ENCODE measurements at places on chromosomes 16 and 17.
A peak's percentile ranks its signal among the peaks of the same experiment; 100 is the strongest.

GRCh38 chr17:8153957-8154607 is 1.9 kb upstream of the PER1 start:
- peak; percentile 54 for DNase-seq

DNA sequence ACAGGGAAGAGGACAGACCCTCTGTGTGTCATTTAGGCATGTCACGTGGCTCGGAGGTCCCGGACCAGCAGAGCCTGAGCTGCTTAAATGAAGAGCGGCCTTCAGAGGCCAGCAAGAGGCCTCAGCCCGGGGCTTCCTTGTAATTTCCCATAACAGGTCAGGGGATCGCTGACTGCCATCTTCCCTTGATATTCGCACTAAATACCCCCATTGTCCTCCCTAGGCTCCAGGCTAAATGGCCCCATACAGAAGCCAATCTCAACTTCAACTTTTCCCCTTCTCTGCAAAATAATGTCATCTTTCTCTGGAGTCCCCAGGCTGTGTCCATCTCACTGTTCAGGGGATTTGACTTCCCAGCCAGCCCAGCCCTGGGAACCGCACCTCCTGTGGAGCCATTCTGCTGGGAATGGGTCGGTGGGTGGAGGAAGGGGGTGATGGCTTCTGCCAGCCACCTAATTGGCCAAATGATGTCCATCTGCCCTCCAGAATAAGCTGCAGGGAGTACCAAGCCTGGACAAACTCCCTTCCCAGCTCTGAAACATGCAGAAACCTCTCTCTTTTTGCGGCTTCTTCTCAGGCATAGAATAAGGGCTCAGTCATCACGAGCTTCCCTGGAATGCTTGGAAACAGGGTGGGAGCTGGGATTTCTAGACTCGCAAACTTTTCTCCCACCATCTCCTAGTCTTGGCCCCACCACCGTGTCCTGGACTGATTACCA is 129.9 kb downstream of the SDK2 start:
- DNase-seq, result no peak

- DNase-seq, result peak; percentile 28
Measured at GRCh38 chr16:66751053-66751302, 431 bp downstream of the DYNC1LI2 start.

DNA sequence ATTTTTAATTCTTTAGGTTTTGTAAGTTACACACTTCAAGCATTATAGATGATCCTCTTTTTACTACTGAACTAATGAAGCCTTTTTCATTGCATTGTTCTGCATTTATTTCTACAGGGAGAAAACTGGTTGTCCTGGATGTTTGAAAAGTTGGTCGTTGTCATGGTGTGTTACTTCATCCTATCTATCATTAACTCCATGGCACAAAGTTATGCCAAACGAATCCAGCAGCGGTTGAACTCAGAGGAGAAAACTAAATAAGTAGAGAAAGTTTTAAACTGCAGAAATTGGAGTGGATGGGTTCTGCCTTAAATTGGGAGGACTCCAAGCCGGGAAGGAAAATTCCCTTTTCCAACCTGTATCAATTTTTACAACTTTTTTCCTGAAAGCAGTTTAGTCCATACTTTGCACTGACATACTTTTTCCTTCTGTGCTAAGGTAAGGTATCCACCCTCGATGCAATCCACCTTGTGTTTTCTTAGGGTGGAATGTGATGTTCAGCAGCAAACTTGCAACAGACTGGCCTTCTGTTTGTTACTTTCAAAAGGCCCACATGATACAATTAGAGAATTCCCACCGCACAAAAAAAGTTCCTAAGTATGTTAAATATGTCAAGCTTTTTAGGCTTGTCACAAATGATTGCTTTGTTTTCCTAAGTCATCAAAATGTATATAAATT is 53.0 kb downstream of the TUBD1 start:
- no peak for DNase-seq

DNA sequence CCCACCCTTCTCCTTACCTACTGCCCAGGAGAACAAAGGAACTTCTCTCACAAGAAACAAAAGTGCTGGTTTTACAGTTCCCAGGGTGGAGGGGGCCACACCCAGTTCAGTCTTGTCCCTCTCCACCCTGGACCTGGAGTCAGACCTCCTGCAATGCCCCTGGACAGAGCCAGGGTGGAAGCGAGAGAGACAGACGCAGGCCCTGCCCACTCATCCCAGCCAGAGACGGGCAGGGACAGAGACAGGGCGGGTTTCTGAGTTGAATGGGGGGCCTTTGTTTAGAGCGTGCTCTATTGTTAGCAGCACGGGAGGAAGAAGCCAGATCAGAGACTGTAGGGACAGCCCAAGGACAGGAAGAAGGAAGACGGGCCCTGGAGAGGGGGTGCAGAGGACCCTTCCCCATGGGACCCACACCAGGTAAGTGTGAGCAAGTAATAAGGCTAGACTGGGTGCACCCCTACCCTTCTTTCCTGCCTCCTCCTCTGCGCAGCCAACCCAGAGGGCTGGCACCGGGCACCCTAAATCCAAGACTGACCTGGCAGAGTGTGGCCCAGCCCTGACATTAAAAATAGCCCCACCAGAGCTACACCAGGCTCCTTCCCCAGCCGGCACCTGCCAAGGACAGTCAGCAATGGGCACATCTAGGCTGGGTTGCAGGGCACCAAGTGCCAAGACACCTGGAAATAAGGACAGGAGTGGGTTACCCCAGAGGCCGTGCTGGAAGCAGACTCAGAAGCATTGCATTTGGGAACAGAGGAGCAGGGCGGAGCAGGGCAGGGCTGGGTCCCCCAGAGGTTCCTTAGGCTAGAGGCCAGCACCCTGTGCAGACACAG is 10.9 kb downstream of the JUP start:
- no peak for DNase-seq

GRCh38 chr17:75749545-75750389 is 15.2 kb downstream of the GALK1 start:
- DNase-seq, result peak; percentile 79

- no peak for DNase-seq
Measured at GRCh38 chr17:36730857-36731490, 129.6 kb downstream of the MRM1 start.

DNA sequence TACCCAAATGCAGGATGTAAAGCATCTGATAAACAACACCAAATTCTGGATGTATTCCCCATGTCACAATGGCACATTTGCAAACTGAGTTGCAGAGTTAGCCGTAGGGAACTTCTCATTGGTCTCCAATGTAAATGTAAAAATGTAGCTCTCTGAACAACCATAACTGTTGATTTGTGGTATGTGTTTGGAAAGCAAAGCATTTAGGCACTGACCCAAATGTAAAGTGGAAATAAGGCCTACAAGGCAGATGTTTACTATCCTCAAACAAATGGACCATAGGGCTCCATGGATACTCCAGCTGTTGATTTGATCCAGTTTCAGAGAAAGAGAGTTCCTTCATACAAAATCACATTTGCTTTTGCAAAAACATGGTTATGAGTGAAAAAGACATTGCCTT is 223.0 kb upstream of the ELAC2 start:
- DNase-seq, result no peak

DNA sequence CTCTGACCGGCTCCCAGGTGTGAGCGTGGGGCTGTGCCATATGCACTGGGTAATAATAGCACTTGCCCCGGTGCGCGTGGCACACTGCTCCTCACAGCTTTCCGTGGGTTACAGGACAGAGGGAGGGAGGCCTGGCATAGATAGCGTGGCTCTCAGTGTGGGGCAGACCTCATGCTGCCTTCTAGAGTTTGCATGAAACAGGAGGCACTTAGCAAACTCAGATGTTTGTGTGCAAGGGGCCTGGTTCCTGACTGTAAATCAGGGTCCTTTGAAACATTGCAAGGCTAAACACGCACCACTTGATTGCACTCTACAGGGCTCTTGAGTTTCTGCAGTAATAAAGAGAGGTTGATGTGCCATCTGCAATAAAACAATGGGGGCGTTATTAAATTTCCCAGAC is 101.7 kb downstream of the RPTOR start:
- DNase-seq, result no peak

DNA sequence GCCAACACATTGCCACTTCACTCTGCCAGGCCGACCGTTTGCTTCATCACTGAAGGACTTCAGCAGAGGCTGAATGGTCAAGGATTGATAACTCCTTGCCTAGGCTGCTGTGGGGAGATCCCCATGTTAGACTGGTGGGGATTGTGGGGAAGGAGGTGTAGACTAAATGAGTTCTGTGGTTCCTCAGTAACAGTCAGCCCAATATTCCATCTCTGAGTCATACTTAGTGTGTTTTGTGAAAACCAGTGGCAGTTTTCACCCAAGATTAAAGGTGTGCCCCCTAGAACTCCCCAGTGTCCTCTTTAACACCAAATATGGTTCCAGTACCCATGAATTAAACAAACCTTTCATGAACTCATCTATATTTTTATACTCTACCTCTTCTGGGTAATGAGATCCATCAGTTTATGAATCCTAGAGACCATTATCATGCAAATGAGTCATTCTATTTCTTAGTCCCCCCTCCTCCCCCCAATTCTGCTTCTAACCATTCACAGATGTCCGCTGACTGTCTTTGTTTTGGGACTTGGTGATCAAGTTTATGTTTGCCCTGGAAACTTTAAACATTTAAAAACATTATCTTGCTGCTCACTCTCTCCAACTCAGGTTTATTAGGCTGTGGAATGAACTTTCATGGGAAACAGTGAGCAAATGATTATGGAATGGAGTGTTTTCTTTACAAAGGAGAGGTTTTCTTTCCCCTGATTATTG is 66.8 kb upstream of the GAS7 start:
- no peak for DNase-seq

DNA sequence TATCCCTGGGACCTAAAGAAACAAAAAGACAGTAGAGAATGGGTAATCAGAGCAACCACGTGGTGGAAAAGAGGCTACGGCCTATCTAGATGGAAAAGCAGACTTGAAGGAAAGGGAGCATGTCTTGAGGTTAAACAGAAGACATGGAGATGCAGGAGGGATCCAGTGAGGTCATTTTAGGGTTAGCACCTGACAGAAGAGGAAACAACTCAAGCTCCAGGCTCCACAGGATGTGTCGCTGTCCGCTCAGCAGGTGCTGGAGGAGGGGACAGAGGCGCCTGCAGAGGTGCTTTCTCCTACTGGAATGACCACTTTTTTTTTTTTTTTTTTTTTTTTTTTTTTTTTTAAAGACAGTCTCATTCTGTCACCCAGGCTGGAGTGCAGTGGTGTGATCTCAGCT is 47.5 kb upstream of the CLEC3A start:
- DNase-seq, result peak; percentile 33

- DNase-seq, result no peak
Measured at GRCh38 chr17:78486946-78487680, 90.1 kb downstream of the DNAH17 start.

DNA sequence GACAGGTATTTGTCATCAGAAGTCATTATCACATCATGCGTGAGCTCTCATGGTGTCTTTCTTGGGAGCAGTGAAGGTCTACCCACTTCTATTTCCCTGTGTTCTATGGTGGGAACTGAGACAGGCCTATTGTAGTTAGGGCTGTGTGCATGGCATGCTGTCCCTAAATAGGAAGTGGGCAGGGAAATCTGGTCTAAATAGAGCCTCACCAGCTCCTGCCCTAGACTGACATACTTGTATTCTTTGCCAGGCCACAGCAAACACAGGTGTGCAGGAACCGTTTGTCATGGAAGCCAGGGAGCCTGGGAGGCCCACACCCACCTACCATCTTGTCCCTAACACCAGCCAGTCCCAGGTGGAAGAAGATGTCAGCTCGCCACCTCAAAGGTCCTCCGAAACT is 10.1 kb downstream of the SLC7A6 start:
- no peak for DNase-seq

- no peak for DNase-seq
Measured at GRCh38 chr16:76583945-76584344, 306.7 kb downstream of the CNTNAP4 start.

GRCh38 chr17:39935909-39936308 is 8.4 kb downstream of the LRRC3C start:
- DNase-seq, result no peak

- no peak for DNase-seq
Measured at GRCh38 chr16:30884760-30885159, 9.1 kb downstream of the BCL7C start.

DNA sequence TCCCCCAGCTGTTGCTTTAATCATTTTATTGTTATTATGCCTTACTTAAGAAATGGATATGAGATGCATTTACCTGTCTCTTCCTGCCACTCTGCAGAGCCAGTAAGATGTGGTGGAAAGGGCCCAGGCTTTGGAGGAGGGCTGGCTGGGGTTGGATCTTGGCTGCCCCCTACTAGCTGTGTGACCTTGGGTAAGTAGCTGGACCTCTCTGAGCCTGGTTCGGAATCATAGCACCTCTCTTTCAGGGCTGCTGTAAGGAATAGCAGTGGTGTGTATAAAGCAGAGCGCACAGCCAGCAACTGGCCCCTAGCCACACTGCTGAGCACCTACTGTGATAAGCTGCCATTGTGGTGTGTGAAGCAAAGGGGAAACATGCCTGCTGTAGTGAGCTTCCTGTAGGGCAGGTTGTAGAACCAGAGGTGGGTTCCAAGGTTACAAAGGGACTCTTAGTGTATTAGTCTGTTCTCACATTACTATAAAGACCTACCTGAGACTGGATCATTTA is 23.9 kb downstream of the MAPT start:
- no peak for DNase-seq

GRCh38 chr16:85036236-85037049 is 8.8 kb downstream of the KIAA0513 start:
- DNase-seq, result no peak

GRCh38 chr17:34609210-34609609 is 29.8 kb downstream of the TMEM132E start:
- no peak for DNase-seq

DNA sequence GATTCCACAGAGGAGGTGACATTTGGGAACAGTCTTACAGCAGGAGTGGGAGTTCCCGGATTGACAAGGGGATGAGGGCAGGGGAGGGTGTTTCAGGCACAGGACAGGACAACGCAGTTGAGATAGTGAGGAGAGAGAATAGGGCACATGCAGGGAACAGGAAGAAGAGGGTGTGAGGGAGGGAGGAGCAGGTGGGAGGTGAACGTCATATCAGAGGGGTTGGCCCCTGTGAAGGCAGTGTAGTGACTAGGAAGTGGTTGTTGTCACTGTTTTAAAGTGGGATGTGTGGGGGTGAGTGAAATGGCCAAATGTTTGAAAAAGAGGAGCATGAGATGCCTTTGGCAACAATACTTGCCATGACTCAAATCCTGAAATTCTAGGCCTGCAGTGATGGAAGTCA is 12.2 kb downstream of the PRKCB start:
- DNase-seq, result no peak

- DNase-seq, result no peak
Measured at GRCh38 chr17:48571024-48571818, 6.9 kb downstream of the HOXB4 start.

DNA sequence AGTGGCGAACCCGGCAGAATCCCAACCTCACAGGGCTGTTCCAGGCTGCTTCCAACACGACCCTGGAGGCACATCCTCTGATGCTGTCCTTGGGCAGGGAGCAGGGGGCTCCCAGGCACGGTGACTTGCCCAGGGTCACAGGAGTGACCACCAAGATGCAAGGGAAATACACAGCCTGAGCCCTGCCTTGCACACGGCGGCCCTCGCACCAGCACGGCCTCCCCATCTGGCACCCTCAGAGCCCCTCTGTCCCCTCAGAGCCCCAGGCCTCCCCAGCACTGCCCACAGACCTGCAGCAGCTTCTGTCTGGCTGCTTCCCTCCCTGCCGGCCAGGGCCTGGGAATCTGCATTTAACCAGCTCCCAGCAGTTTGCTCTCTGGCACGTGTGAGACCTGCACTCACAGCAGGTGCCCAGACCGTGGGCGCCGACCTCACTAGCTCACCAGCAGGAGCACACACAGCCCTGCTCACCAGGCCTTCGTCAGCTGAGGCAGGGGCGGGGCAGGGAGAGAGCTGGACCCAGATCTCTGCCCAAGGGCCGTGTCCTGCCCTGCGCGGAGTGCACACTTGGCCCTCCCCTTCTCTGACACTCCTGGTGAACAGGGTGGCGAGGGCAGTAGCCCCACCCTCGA is 29.7 kb upstream of the ZC3H18 start:
- DNase-seq, result no peak

- DNase-seq, result no peak
Measured at GRCh38 chr16:31522071-31522470, 5.6 kb upstream of the AHSP start.

All from progenitor cell of endocrine pancreas (in vitro differentiated cells).